Cerebellum (tissue), 4 donors: ENCODE measurements at places on chromosomes 4 and X. TPM values are rescaled to one million over a fixed set of nuclear protein-coding genes. Genes with fewer than 3 reads are reported as not detected.

Gene KLB
- 0.27 TPM for total RNA-seq

Gene TMEM47
- 48.0 TPM for total RNA-seq

Gene CFAP97
- total RNA-seq = 45.4 TPM

Gene FDCSP
- not detected for total RNA-seq

Gene ADAMTS3
- total RNA-seq = 13.8 TPM

Gene SYP
- total RNA-seq = 85.9 TPM

Gene AKAP14
- total RNA-seq = 2.4 TPM

Gene PLAC8
- total RNA-seq = 0.82 TPM

Gene TGIF2LX
- not detected for total RNA-seq

Gene CXCL5
- not detected for total RNA-seq

Gene CTAG2
- total RNA-seq = not detected

Gene PYURF
- 55.1 TPM for total RNA-seq
